ENCODE measurements at places on chromosomes 4 and X.

DNA sequence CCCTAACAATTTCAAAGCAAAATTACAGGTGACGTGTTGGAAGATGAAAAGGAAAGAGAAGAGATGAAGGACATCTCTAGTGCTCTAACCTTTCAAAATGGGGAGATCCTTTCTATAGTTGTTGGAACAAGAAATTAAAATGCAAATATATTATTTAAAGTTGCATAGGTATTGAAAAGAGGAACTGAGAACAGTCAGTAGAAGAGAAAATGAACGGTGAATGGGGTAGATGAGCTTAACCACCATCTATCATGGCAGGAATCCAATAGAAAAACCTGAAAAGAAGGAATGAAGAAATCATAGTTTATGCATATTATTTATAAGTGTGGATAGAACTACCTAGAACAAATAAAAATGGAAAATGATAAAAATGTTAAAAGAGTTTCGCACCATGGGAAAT, 42.0 kb downstream of the ANXA5 start:
- DNase-seq: no peak

- DNase-seq: no peak
Measured at GRCh38 chr4:48461000-48461399, 22.1 kb upstream of the SLC10A4 start.

DNA sequence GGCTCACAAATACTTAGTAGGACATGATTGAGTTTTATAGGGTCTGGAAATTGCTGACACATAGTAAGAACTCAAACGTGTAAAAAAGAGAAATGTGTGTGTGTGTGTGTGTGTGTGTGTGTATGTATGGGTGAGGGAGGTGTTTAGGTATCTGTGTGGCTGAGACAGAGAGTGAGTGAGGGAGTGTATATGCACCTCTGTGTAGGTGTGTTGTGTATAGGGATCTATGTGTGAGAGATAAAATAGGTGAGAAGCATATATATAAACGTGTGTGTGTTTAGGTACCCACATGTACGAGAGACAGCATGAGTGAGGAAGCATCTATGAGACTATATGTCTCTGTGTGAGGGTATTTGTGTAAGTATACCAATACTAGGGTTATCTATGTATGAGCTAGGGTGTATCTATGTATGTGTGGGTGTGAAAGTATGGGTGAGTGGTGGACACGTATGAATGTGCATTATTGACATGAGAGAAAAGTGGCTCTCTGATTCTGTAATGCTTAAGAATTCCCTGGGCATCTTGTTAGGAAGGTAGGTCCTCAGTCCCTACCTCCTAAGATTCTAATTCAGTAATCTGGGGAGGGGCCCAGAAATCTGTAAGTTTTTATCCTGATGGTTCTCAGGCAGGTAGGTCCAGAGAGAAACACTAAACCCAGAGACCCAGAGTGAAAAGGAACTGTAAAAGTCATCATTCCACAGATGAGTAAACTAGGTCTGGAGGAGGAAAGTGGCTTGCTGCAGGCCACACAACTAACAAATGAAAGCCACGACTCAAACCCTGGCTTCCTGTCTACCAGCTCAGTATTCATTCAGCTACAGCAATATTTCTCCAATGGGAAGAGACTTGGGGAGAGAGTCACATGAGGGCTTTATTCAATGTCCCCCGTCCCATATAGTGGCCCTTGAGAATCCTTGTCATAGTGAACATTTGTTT, 237.0 kb downstream of the IDS start:
- no peak for DNase-seq

DNA sequence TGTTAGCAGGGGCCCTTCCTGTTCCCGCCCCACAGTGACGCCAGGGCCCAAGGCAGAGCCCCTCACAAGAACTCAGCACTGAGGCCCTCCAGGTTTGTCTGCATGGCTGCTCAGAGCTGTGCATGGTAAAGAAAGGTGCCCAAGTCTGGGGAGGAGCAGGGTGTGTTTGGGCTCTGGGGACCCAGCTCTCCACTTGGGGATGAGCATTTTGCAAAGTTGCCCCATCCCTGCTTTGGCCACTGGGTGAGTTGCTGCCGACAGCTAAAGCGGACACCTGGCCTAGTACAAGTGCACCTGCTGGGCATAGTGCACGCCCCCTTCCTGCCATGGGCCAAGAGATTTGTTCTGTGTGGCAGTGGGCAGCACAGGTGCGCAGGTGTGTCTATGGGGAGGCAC, 2.0 kb upstream of the MXD4 start:
- peak; percentile 18 for DNase-seq

- DNase-seq: no peak
Measured at GRCh38 chr4:168863719-168864647, 146.1 kb downstream of the CBR4 start.

DNA sequence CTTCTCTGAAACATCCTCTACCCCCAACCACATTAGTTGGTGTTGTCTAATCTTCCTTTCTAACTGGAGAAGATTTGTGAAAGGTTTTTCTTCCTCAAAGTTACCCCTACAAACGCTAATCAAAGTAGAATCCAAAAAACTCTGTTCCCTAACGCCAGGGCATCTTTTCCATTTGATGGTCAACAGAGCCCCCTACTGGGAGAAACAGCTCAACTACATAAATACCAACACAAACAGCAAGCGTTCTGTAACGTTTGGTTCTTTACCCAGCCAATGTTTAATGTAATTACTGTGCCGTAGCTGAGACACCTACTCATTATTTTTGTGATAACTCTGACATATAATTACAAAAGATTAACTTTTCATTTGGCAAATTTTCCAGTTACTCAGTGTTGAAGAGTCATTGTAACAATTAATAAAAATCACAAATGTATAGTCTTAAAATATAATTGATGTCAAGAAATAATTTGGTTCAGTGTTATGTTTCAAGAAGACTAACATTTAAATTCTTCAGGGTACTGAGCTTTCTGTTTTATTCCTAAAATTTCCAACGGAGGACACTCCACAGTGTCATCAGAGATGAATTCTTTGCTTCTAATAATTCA, 94.9 kb upstream of the TBC1D9 start:
- DNase-seq: no peak
